Stimulated activated CD8-positive, alpha-beta memory T cell treated with anti-CD3 and anti-CD28 coated beads, Interleukin-15, amount 100 ng/mL, for 24 hours (primary cell): ENCODE measurements at places on chromosomes 6 and 20.

DNA sequence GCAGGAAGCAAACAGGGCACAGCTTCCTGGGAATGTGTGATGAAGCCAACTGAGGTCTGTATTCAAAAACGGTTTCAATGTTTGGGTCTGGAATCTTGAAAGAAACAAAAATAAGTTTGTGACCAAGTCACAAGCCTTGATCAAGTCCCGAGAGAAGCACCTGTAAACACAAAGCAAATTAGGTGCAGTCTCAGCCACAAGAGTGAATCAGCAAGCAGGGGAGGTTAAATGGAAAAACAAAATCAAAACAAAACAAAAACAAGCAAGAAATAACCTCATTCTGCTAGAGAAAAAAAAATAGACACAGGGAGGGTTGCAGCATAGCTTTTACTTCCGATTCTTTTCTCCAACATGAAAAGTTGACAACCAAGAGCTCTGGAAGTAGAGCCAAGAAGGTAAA lies 201.7 kb downstream of the CLIC5 start:
- no peak for DNase-seq

DNA sequence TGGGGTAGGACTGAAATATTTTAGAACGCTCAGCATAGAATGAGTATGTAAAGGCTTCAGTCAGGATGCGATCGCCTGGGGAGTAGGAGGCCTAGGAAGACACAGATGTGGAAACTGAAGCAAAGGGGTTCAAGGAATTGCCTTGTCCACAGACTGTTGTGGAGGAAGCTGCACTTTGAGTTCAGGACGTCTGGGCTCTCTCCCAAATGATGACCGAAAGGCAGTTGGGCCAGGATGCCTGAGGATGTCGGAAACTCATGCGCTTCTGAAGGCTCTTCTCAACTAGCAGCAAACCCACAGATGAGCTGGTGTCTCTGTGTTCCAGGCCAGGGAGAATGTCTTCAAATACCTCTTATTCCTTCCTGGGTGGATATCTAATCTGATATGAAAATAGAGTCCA lies 146.2 kb upstream of the SULF2 start:
- DNase-seq: no peak

DNA sequence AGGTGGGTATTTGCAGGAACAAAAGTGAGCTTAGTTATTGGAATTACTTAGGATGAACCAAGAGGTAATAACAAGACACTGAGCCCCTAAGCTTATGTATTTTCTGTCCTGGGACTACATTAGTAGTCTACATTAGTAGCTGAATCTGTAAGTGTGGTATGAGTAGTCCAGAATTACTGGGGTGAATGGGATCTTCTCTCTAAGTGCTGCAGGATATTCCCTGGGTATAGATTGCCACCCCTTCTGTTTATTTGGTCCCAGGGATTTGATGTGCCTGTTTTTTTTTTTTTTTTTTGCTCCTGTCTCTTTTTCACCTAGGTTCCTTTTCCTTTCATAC lies 5.9 kb downstream of the CD2AP start:
- no peak for DNase-seq

DNA sequence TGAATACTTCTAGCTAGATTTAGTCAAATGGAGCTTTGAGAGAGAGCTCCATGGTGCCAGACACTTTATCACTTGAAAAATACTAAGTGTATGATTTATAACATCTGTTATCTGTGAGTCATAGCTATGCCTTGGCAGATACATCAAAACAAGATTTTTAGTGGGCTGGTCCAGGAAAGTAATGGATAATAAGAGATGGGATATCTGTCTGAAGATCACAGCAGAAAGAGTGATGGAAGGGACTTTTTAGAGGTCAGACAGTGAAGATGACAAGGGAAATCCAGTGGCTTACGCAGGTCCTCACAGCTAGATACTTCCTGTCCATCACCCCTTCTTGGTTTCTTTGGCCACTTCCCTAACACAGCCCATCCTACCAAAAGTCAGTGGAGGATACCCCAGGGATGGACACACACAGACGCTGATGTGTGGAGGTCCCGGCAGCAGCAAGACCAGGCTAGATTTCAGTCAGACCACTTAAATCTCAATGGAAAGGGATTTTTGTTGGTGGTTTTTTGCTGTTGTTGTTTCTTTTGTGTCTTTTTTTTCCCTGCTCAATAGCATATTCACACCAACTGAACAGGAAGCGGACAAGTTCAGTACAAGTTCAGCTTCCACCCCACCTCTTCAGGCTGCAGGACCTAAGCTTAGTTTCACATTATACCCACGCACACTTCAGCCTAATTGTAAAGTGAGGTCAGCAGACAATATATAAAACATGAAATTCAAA lies 209.3 kb downstream of the ALDH8A1 start:
- no peak for DNase-seq

GRCh38 chr20:2387180-2387577 lies 6.5 kb downstream of the TGM6 start:
- DNase-seq: peak; percentile 19

GRCh38 chr20:11431621-11432020 lies 486.1 kb upstream of the BTBD3 start:
- no peak for DNase-seq
